ENCODE measurements at places on chromosomes 3 and 15.

DNA sequence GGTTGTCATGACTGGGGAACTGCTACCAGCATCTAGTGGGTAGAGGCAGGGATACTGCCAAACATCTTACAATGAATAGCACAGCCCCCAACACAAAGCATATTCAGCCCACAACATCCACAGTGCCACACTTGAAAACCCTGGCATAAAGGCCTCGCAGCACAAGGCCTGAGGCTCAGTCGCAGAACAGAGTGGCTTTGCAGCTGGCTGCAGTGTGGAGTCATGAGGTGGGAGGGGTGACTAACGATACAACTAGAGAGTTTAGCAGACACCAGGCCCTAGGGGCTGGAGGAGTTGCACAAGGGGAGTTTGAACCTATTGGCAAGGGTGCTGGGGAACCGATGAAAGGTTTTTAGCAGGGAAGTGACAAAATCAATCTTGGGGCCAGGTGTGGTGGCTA, 32.1 kb downstream of the GRK7 start:
- DNase-seq = no peak

DNA sequence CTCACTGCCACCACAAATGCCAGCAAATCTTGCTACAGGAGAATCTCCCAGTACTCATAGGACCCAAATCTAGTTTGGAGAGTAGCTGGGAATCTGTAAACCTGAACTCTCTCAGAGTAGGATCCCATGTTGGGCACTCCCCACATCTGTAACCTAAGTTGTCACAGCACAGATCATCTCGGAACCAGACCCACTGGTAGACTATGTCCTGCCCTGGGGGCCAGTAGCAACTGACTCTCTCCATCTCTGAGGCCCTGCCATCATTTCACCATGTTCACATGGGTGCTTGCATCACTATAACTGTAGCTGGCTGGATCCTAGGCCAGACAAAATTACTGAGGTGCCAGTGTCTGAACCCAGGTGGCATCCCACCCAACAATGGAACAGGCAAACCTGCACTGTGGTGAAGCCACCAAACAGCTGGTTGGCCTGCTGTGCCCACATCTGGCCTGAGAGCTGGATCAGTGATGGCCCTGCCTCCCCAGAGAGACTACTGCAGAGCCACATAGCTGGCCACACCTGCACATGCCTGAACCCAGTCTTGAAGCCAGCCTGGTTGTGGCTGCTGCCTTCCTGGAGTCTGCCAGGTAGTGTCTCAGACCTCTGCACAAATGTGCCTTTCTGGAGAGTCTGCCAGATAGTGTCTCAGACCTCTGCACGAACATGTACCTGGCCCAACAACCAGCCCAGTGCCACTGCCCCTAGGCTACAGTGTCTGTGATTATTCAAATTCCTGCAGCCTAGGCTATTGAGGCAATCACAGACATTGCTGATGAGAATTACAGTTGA, 82.0 kb downstream of the ISL2 start:
- no peak for DNase-seq

DNA sequence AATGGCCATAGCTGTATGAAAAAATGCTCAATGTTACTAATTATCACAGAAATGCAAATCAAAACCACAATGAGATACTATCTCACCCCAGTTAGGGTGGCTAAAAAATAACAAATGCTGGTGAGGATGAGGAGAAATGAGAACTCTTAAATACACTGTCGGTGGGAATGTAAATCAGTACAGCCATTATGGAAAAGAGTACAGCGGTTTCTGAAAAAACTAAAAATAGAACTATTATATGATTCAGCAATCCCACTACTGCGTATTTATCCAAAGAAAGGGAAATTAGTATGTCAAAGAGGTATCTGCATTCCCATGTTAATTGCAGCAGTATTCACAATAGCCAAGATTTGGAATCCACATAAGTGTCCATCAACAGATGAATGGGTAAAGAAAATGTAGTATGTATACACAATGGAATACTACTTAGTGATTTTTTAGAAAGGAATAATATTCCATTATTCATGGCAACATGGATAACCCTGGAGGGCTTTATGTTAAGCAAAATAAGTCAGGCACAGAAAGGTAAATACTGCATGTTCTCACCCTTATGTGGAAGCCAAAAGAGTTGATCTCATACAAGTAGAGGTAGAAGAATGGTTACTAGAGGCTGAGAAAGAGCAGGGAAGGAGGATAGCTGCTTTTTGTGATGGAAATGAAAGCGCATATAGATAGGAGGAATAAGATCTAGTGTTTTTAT, 35.0 kb downstream of the SERP1 start:
- DNase-seq = no peak

DNA sequence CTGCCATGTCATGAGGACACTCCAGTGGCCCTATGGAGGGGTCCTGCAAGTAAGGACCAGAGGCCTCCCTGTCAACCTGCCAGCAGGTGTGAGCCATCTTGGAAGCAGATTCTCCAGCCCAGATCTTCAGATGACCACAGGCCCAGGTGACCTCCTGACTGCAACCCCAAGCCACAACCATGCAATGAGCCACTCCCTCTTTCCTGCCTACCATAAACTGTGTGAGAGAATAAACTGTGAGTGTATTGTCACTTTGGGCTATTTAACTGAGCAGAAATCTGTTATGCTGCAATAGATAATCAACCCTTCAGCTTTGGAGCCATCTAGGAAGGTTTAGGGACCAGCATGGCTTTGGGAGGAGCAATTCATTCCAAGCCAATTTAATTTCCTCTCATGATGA, 367.9 kb downstream of the SHQ1 start:
- no peak for DNase-seq

DNA sequence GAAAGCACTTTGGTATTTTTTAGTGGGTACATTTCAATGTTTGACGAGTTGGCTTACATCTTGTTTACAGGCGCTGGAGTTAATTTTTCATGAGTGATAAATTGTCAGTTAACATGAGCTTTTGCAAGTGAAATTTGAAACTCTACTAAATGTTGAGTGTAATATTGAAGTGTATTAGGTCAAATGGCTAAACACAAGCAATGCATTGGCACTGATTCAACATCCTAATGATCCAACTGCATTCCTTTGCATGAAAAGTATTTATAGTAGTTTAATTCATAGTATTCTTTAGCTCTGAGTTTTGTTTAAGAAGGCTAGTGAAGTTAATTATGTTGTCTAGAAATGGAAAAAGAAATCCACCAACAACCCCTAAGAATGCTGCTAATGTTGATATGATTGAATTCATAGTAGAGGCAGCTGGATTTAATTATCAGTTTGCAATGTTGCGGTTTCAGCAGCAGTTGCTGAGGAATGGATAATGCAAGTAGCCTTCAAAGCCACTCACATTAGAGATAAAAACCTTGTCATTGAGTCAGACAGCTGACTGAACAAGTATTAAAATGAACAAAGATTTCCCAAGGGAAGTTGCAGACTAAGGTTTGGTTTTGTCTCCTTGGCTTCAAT, 245.6 kb upstream of the GOLIM4 start:
- DNase-seq = peak; percentile 82

DNA sequence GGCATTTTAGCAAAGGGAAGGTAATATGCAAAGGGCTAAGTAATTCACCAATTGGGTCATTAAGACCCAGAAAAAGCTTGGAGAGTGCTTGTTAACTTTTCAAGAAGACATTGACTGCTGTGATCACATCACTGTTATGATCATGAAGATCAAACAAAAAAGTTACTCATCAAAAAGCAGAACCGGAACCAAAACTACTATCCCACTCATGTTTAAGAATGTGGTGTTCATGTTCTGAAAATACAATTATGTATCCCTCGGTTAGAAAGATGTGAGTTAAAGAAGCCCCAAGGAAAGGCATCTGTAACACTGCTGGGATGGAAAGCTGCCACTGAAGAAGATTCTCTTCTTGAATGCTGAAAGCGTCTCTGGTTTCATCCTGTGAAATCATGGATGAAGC, 32.6 kb downstream of the BBX start:
- DNase-seq = no peak

GRCh38 chr15:85463276-85463892, 83.0 kb downstream of the AKAP13 start:
- DNase-seq = no peak

- DNase-seq = no peak
Measured at GRCh38 chr3:180324791-180325190, 277.2 kb upstream of the TTC14 start.

DNA sequence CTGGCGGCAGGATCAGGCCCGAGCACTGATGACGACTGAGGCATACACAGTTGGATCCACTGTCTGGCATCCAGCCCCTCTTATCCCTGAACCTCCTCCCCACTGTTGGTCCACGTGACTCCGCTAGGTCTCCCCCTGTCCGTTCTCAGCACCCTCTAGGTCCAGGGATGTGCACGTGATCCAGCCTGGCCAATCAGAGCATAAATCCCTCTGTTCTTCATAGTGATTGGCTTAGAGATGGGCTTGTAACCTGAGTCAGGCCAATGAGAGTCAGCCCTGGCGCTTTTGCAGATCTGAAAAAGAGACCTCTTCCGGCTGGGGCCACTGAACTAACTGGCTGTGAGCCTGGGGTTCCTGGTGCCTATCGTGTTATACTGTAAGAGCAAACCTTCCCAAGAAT, 20.5 kb upstream of the IQSEC1 start:
- DNase-seq = no peak

- no peak for DNase-seq
Measured at GRCh38 chr3:175798326-175798725, 939.2 kb downstream of the NAALADL2 start.

GRCh38 chr15:66965201-66965900, 100.1 kb upstream of the SMAD3 start:
- no peak for DNase-seq

- DNase-seq = no peak
Measured at GRCh38 chr3:37937156-37937555, 53.4 kb upstream of the VILL start.

GRCh38 chr3:99934975-99935797, 117.5 kb downstream of the CMSS1 start:
- DNase-seq = peak; percentile 26

DNA sequence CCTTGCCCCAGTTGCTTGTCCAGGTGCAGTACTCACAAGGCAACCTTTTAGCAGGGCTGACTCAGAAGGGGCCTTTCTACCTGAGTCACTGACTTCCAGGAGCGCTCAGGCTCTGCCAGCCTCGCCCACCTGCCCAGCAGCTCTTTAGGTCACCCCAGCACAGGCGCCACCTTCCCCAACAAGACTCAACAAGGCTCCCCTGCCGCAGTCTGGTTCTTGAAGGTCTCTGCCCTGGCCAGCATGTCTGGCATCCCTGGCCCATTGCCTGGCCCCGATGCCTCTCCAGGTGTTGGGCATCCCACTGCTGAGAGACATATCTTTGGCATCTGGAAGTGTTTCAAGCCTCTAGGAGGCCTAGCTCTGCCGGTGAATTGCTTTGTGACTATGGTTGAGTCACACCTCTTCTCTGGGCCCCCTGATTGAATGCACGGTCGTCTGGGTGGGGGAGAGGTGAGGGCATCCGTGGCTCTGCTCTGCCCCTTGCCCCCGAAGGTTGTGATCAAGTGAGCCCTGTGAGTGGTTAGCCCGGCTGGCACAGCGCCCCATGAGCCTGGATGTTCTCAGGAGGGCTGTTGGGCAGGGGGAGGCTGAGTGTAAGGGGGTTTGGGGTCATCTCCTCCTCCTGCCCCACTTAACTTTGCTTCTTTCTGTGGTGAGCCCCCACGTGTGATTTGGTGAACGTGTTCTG, 21.6 kb downstream of the SNX33 start:
- peak; percentile 30 for DNase-seq

- DNase-seq = no peak
Measured at GRCh38 chr3:184563941-184564684, 2.5 kb downstream of the EPHB3 start.

DNA sequence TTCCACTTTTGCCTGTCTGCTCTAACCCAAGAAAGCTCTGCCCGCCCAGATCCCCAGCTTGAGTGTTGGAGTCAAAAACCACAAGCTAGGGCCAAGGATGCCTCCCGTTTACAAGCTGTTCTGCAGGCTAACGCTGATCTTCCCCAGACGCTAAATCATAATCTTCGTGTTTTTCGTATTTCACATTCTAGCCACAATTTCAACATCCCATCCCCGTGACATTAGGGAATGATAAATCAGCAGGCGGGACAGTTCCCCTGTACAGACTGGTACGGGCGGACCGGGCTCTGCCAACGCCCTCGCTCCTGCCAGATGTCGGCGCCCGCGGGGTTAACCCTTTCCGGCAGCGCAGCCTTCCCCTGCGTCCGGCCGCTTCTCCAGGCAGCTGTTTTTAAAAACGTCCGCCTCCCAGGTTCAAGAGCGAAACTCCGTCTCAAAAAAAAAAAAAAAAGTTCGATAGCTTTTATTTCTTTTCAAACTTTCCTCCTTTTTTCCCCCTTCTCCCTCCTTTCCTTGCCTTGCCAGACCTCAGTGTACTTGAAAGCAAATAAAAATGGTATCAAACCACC, 81.0 kb upstream of the BNC1 start:
- DNase-seq = peak; percentile 95

GRCh38 chr15:91947293-91947679, 93.8 kb downstream of the SLCO3A1 start:
- no peak for DNase-seq

DNA sequence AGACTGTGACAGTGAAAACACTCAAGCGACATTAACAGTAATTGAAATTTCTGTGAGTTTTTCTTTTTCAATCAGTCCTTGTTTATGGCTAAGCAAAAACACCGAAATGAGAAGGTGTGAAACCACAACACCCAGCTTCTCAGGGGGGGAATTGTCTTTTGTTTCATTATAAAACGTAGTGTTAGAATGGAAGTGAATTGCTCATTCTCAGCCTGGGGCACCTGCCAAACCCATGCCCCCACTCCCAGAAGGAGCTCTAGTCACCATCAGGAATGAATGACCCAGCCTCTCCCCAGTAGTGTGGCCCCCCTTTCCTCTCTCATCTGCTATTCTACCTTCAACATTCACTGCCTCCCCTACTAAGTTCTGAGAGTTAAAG, 185.8 kb upstream of the CFAP20DC start:
- DNase-seq = no peak

Measured in AG10803 (cell line).